Right kidney (tissue), 9 donors: ENCODE measurements at places on chromosomes 12 and 14.

DNA sequence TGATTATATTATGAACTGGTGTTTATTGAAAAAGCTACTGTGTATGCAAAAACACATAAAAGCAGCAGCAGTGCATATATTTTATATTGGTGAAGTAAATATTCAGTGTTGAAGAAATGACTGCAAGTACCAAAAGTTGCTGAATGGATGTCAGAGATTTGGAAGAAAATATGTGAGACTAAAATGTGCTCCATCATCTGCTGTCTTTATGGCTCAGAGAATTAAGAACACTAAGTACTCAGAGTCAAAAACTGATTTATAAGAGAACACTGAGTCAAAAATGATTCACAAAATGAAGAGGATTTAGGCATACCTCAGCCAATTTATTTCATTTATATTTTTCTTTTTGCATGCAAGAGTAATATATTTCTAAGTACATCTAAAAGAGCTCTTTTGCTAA lies 86.3 kb upstream of the PDZRN4 start:
- DNase-seq = no peak

DNA sequence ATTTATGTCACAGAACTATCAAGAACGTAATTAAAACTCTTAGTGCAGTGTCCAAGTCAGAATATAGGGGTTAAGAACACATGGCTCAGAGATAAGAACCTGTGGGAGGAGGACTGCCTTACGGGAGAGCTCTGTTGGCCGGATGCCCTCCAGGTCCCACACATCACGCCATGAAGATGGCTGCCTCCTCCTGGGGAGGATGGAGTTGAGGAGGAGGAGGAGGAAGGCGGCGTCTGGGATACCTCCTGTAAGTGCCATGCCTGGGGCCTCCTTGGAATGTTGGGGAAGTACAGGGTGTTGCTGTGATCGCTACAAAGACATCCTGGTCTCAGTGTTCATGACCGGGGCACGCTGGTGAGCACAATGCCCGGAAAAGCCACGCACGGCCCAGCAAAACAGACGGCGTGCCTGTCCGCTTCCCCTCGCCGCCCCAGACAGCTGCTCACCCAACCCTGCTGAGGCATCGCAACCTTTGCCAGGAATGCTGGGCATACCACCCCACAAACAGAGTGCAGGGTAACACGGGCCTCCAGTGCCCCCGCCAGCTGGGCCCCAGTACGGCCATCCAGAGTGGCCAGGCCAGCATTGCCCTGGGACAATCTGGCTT lies 28.7 kb upstream of the CD9 start:
- DNase-seq = no peak

GRCh38 chr12:130563323-130563722 lies 152.8 kb downstream of the RIMBP2 start:
- no peak for DNase-seq

DNA sequence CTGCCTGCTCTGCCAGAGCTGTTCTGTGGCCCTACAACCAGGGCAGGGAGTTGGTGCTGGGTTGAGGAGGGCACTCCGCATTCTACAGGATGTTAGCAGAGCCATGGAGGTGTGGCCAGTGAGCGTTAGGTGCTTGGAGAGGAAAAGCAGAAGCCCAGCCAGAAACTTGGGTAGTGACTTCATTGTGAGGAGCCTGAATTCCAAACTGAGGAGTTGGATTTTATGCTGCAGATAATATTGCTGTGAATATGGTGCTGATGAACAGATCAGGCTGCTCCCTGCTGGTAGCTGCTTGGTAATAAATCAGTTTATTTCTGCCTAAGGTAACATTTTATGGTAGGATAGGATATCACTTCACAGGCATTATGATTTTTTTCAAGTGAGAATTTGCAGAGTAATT lies 7.1 kb upstream of the CCDC175 start:
- no peak for DNase-seq

DNA sequence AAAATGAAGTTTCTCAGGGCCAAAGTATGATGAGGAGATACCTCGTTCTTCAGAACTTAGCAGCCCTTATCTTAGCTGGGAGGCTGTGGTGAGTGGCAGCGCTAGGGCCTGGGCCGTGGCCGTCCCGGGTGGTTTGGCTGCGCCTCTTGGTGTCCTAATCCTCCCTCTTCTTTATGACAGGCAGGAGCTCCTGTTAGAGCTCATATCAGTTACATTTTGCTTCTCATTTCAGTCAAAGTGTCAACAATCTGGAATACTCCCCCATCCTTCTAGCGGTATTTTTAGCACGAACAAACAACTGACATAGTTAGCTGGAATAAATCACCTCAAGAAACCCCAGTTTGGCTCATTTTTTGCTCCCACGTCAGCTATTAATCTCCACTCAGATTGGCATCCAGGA lies 188.8 kb downstream of the TTC7B start:
- no peak for DNase-seq

GRCh38 chr14:64123241-64123822 lies 170.8 kb downstream of the ESR2 start:
- DNase-seq = no peak

GRCh38 chr14:61525293-61526011 lies 169.9 kb upstream of the HIF1A start:
- no peak for DNase-seq

DNA sequence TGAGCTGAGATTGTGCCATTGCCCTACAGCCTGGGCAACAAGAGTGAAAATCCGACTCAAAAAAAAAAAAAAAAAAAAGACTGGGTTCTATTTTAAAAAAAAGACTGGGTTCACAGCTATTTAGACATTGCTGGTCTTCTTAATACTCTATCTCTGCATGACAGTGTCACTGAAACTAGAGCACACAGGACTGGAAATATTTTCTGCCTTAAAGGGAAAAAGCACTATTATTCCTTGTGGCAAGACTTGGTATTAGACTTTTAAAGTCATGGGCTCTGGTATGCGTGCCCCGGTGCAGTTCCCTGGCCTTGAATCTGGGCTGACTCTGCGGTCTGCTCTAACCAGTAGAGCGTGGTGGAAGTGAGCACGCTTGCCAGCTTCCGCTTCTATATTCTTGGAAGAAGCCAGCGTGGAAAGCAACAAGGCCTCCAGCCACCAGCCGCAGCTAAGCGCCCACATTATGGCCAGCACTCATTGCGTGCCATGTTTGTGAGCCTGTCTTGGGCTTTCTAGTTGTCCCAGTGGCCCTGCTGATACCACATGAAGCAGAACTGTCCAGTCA lies 31.3 kb downstream of the PRKAB1 start:
- no peak for DNase-seq

DNA sequence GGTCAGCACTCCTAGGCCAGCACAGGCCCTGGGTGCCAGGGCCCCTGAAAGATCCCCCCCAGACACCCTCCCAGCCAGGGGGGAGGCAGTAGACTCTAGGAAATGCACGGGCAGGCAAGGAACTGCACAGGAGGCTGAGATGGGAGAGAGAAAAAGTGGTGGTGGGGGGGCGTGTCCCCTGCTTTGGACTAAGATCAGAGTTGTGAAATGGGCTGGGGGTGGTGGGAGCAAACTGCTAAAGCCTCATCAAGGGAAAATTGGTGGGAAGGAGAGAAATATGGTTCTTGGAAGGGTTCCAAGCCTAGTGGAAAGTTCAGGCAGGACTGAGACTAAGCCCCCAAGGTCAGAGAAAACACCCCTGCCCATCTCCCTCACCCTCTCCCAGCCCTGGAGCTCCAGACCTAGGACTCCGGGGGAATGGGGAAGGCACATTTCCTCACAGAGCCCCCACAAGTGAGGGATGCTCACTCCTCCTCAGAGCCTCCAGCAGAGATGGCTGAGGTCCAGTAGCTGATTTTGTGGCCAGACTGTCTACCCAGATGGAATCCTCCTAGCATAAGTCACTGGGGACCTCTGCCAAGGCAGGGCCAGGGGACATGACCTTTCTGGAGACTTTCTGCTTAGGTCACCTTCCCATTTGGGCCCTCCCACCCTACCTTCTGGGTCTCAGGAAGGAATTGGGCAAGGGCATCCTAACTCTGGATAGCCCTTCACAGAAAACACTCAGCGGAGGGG lies 29.8 kb downstream of the FIGNL2 start:
- DNase-seq = peak; percentile 26
